NCI-H1417 treated with DMSO at 0.1 percent for 48 hours (cell line): ENCODE measurements at places on chromosomes 4 and X.

- no peak for DNase-seq
These were observed 602.0 kb upstream of the CPEB2 start for GRCh38 chr4:14400307-14400706.

DNA sequence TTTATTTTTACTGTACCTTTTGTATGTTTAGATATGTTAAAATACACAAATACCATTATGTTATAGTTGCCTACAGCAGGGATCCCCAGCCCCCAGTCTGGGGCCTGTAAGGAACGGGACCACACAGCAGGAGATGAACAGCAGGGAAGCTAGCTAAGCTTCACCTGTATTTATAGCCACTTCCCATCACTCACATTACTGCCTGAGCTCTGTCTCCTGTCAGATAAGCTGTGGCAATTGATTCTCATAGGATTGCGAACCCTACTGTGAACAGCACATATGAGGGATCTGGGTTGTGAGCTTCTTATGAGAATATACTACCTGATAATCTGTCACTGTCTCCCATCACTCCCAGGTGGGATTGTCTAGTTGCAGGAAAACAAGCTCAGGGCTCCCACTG, 73.9 kb downstream of the BMPR1B start:
- no peak for DNase-seq

GRCh38 chr4:113069212-113069892, 19.9 kb downstream of the ANK2 start:
- no peak for DNase-seq

DNA sequence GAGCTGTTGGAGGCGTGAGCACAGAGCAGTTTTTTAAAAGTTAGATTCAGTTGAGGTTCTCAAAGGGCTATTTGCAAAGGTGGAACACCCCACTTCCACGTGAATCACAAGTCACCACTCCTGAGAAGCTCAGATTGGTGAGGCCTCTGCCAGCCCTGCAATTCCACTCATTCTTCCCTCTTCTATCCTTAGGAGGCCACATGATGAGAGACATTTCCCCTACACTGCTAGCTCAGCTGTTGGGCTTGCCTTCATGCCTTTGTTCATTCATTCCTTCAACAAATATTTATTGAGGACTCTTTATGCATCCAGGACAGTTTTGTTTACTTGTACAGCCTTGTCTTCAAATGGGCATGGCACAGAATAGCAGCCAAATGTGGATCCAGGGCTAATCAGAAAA, 3.7 kb downstream of the SRPX2 start:
- DNase-seq = no peak

DNA sequence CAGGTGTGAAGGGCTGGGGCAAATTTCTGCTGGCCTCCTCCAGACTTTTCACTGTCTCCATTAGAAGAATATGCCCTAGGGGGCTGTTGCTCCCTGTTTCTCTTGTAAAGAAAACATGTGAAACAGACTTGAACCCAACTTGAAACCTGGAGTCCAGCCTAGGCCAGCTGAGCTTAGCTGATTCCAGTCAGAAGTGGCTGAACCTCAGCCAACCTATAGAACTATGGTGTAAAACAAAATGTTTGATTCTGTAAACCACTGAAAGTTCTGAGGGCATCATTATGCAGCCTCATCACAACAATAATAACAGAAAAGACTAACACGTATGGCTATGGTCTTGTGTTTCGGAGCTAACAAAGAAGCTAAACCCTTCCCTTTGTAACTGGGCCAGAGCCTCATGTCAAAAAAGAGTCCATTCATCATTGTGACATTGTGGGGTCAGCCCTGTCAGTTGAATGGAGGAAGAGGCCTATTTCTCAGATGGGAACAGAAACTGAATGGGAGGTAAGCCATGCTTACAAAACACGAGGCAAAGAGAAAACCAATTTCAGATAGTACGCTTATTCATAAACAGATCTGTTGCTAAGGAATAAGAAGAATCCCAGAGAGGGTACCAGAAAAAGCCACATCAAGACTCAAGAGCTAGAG, 34.1 kb downstream of the SETD7 start:
- no peak for DNase-seq

- no peak for DNase-seq
These were observed 20.4 kb upstream of the GPM6B start for GRCh38 chrX:13837290-13837745.

DNA sequence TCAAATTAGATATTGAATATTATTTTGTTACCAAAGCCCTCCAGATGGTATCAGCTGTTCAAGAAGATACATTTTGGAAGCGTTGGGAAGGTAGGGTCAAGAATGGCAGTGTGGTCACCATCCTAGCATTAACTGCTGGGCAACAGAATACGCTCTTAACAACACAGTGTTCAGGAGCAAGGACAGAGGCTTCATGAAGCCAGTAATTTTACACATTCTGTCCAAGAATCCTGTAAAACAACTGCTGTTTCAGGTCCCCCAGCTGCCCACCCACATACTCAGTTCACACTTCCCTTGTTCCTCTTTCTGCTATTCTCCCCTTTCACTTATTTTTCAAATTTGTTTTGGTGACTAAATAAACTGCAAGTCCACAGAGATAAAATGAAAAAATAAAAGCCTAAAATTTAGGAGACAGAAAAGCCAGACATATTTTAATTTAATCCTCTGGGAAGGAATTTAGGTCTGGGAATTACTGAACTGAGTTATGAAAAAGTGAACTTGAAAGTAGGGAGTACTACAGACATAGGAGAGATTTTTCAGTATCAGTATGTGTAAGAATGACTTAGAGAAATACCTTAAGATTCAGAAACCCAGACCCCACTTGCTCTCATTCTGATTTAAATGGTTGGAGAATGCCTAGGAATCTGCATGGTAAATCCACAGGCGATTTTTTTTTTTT, 406.7 kb downstream of the MAPK10 start:
- no peak for DNase-seq

DNA sequence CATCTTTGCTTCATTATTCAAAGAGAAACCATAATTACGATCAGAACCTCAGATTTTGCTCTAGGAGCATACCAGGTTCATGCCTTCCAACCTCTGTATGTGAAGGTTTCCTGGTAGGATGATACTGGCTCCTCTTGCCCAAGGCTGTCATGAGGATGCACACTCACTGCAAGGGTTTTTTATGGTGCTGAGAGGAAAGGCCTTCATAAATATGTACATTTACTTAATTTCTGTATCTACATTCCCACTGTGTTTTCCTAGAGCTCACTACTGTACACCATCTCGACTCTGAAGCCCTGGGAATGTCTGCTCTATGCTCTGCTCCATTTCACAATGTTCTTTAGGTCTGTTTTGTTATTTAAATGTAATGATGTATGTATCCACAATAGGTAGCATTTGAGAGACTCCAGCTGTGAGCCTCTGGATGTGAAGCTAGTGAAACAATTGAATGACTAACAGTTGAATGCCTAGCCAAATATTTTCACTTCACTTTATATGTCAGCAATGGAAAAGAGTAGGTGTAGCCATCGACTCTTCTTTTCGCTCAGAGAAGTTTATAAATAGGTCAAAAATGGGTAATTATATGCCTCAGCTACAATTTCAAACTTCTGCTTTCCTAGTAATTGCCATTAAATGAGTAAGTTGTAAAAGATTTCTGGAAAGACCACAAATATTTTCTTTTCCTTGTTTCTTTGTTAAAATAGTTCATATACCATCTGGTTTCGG, 228.0 kb downstream of the PALLD start:
- DNase-seq = no peak

DNA sequence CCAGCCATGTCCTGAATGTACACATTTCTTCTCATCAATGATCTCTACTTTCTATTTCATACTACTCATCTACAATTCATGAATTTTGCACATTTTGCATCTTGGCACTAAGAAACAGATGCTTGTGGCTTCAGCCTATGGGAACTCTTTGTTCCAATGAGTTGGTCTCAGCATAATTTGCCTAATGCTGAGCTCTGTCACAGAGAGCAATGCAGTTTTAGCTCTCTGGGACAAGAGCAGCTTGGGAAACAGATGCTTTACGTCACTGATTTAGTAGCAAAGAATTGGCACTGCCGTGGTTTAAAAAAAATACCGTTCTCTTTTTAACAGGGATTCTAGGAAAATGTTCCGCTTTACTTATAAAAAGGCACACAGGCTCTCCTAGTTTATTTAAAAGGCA, 162.4 kb downstream of the WDFY3 start:
- DNase-seq = no peak

GRCh38 chr4:2254665-2255500, 7.0 kb downstream of the MXD4 start:
- DNase-seq = no peak

DNA sequence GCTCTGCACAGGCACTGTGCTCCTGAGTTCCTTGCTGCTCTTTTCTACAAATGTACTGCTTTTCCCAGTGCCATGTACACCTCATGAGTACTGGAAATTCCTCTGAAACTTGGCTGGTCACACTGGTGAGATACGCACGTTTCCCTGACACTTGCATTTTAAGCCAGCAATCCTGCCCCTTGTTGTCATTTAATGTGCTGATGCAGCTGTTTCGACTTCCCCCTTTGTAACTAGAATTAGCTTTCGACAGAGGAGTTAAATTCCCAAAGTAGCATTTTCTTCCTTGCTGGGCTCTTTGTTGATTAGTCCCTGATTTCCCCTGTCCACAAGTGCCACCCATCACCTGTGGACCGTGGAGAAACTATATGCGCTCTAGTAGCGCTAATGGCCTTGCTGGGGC, 77.5 kb downstream of the IQCM start:
- no peak for DNase-seq

DNA sequence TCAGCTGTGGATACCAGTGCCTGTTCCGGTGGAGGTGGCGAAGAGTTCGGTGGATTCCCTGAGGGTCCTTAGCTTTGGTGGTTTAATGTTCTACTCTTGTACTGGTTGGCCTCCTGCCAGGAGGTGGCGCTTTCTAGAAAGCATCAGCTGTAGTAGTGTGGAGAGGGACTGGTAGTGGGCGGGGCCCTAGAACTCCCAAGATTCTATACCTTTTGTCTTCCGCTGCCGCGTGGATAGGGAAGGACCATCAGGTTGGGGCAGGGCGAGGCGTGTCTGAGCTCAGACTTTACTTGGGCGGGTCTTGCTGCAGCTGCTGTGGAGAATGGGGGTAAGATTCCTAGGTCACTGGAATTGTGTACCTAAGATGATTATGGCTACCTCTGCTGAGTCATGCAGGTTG, 390.3 kb downstream of the FAM47A start:
- DNase-seq = no peak

DNA sequence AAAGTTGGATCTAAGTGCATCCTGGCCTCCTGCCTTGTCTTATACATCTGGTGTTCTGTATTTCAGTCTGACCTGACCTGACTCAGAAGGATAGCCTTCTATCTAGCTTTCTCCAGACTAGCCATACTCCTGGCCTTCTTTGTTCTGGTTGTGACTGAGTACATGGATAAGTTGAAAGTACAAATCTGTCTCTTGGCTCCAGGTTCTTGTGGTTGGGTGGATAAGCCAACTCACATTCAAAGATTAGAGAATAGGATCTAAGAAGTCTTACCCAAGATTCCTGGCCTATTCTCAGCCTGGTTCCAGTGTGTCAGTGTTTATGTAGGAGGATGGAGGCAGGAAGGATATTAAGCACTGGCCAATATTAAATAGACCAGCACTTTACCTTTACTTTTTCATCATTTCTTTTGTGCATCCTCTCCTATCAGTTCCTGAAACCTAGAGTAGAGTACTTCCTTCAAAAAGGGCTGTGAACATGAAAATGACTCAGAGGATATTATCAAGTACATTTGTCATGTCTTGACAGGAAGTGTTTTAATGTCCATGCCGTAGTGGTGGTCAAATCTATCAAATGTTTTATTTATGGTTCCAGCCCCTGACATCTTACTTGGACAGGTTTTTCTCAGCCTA, 123.5 kb downstream of the IL15 start:
- no peak for DNase-seq

GRCh38 chrX:45622538-45622937, 421.9 kb upstream of the DIPK2B start:
- no peak for DNase-seq

- no peak for DNase-seq
These were observed 14.5 kb downstream of the FAM184B start for GRCh38 chr4:17766826-17767458.

GRCh38 chrX:121389976-121390714, 342.7 kb downstream of the GLUD2 start:
- DNase-seq = no peak

GRCh38 chr4:114383067-114383466, 215.5 kb upstream of the UGT8 start:
- DNase-seq = no peak

- DNase-seq = no peak
These were observed 377.6 kb upstream of the GATB start for GRCh38 chr4:152138451-152138850.

- DNase-seq = no peak
These were observed 241.2 kb downstream of the PCDH10 start for GRCh38 chr4:133390198-133390855.

DNA sequence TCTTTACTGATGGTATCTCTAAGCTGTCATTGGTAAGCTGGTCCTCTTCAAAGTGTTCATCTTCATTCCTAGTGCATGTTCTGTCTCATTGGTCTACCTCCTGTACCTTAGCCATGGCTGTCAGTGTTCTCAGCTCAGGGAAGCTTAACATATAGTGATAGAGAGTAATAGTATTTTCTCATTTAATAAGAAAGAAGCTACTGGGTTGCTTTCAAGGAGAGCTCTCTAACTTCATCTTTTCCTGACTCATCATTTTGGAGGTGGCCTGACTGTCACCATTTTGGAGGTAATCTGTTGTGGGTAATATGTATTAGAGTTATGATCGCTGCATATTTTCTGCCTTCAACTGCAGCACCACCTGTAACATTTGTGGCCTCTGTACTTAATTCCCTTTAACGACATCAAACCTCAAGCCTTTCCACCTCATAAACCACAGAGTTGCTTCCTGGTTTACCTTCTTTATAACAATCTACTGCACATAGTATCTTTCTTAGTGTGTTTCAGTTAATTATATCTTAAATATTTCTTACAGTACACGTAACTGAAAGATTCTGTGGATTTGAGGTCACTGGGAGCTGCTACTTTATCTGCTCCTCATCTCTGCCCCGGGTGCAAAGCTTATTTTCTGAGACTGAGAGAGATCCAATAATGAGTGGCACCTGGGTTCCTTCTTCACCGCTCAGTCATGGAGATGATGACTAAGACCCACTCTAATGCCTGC, 474.0 kb upstream of the TECRL start:
- no peak for DNase-seq

- no peak for DNase-seq
These were observed 100.7 kb downstream of the EFNB1 start for GRCh38 chrX:68929332-68930150.
